Heart right ventricle (tissue), 16 donors: ENCODE measurements at places on chromosomes 11 and 22. TPM values are rescaled to one million over a fixed set of nuclear protein-coding genes. Genes with fewer than 3 reads are reported as not detected.

DNA sequence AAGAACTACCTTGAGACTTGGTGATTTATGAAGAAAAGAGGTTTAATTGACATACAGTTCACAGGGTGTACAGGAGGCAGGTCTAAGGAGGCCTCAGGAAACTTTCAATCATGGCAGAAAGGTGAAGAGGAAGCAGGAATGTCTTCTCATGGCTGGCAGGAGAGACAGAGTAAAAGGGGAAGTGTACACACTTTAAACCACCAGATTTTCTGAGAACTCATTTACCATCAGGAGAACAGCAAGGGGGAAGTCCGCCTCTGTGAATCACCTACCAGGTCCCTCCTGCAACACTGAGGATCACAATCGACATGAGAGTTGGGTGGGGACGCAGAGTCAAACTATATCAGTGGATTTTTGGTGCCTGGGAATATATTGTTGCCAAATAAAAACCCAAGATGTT lies 40.3 kb upstream of the OR5D13 start:
- no peak for DNase-seq

DNA sequence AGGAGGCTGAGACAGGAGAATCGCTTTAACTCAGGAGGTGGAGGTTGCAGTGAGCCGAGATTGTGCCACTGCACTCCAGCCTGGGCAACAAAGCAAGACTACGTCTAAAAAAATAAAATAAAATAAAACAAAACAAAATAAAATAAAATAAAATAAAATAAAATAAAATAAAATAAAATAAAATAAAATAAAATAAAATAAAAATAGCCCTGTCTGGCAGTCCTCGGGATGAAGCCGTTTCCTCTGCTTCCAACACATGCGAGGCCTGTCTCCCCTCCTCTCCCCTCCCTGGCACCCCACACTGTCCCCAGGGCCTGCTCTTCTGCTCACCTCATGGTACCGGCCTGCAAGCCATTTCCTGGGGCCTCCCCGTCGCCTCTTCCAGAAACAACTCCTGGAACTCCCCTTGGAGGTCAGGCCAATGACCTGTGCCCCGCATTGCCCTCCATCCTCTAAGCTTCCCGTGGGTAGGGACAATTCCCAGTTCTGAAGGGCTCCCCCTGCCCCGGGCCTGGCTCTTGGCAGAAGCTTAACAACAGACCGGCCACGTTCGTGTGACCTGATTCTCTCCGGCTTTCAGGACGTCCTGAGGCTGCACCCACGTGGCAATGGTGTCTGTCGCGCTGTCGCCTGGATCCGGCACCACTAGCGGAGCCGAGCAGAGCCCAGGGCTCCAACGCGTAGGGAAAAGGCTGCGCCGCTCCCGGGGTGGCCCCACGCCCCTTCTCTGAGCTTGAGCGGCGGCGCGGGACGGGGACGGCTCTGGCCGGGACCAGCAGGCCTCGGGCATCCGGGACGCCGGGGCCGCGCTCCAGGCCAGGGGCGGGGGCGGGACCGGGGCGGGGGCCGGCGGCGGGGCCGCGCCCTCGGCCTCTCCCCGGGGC lies 456 bp upstream of the PARVB start:
- DNase-seq = peak; percentile 76

Gene FJX1
- polyA plus RNA-seq = 1.8 TPM

Gene DRICH1
- 0.03 TPM for polyA plus RNA-seq

DNA sequence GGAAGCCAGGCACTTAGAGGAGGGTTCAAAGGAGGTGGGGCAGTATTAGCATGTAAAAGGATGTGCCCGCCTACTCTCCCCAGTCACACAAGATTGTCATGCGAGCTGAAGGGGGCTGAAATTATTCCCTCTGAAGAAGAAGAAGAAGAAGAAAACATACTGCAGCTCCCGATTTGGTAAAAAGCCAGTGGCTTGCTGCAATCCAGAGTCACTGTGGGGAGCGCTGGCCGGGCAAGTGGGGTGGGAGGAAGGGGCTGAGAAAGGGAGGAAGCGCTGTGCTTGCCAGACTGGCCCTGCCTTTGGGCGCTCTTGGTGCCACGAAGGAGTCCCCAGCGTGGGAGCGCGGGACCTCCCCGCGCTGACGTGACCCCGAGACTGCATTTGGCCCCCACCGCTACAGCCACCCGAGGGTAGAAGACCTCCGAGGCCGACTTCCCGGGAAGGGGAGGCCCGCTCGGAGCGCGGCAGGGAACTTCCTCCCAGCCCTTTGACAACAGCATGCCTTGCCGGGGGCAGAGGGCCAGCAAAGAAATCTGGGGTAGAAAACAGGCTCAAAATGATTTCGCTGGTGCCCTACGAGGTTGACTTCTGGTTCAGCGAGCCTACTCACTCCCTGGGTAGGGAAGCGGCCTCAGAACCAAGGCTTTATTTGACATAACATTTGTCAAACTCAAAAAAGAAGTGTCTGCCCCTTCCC lies 906.3 kb downstream of the DLG2 start:
- DNase-seq = peak; percentile 12

DNA sequence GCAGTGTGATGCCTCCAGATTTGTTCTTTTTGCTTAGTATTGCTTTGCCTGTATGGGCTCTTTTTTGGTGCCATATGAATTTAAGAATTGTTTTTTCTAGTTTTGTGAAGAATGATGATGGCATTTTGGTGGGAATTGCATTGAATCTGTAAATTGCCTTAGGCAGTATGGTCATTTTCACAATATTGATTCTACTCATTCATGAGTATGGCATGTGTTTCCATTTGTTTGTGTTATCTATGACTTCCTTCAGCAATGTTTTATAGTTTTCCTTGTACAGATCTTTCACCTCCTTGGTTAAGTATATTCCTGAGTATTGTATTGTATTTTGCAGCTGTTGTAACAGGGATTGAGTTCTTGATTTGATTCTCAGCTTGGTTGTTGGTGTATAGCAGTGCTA lies 18.3 kb upstream of the ZBED5 start:
- no peak for DNase-seq

DNA sequence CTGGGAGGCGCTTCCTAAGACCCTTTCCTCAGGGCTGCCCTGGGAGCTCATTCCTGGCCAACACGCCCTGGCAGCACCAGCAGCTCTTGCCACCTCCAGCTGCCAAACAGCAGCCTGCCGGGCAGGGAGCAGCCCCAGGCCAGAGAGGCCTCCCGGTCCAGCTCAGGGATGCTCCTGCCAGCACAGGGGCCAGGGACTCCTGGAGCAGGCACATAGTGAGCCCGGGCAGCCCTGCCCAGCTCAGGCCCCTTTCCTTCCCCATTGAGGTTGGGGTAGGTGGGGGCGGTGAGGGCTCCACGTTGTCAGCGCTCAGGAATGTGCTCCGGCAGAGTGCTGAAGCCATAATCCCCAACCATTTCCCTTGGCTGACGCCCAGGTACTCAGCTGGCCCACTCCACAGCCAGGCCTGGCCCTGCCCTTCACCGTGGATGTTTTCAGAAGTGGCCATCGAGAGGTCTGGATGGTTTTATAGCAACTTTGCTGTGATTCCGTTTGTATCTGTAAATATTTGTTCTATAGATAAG lies 7.6 kb downstream of the SLC39A13 start:
- DNase-seq = peak; percentile 77

Gene OR51E1
- polyA plus RNA-seq = 2.6 TPM

Gene MPZL2
- polyA plus RNA-seq = 8.8 TPM

Gene CWC15
- 71.6 TPM for polyA plus RNA-seq

- DNase-seq = no peak
Observed at GRCh38 chr11:94007906-94008305, 13.2 kb upstream of the HEPHL1 start.

Gene IL10RA
- polyA plus RNA-seq = 2.0 TPM

- DNase-seq = no peak
Observed at GRCh38 chr11:40027720-40028119, 1431.7 kb downstream of the LRRC4C start.

Gene FIBIN
- 5.1 TPM for polyA plus RNA-seq

- peak; percentile 99 for DNase-seq
Observed at GRCh38 chr11:13276832-13277767, 490 bp upstream of the BMAL1 start.

Gene FZD4
- polyA plus RNA-seq = 17.9 TPM

Gene OR52I1
- not detected for polyA plus RNA-seq
